Activated CD4-positive, alpha-beta T cell treated with anti-CD3 and anti-CD28 coated beads, Interleukin-2, amount 50 U/mL, for 48 hours (primary cell): ENCODE measurements at places on chromosomes 7 and 10.
A peak's percentile ranks its signal among the peaks of the same experiment; 100 is the strongest.

GRCh38 chr7:155392726-155393570 is 65.0 kb upstream of the EN2 start:
- no peak for DNase-seq

DNA sequence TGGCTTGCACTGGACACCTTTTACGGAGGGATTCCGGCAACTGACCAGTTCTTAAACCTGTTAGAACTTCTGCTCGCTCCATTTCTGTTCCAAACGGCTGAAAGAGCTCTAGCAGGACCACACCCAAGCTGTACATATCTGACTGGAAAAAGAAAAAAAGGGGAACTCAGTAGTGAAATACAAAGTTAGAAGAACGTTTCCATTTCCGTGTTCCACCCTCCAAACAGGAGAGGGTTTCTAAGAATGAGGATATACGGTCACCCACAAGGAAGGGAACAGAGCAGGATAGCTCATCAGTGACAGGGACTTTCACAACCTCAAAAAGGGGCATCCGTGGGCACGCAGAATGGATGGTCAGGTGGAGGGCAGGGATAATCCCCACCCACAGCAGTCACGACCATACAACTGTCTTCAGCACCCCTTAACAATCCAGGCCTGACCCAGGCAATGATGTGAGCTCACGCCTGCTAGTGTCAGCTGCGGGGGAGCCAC is 4.3 kb upstream of the ANKRD61 start:
- no peak for DNase-seq

GRCh38 chr7:107414198-107414597 is 55.7 kb upstream of the GPR22 start:
- DNase-seq: no peak

- peak; percentile 32 for DNase-seq
Measured at GRCh38 chr10:130300608-130301020, 164.4 kb downstream of the GLRX3 start.
